Erythroblast (primary cell): ENCODE measurements at places on chromosomes 4 and X.

- peak; percentile 72 for DNase-seq
Measured at GRCh38 chr4:173169428-173170181, 994 bp downstream of the GALNT7 start.

GRCh38 chr4:131296192-131296591 is 1852.9 kb upstream of the PCDH10 start:
- DNase-seq = no peak

- DNase-seq = no peak
Measured at GRCh38 chr4:38368613-38369012, 295.4 kb upstream of the KLF3 start.

DNA sequence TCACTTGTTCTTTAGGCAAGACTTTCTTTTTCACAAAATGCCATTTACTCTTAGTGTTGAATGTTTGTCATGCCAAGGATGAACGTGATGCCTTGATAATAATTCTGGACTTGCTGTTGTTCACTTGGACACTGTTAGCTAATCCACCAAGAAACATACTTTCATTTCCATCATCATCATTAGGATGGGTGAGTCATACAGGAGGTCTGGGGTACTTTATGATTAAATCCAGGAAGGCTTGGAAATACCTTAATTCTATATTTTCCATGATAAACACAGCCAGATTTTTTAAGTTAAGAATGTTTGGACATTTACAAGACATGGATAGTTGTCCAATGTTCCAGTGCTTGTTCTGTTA is 260.7 kb upstream of the GIMD1 start:
- DNase-seq = no peak
